ENCODE measurements at places on chromosomes 2 and 18.

DNA sequence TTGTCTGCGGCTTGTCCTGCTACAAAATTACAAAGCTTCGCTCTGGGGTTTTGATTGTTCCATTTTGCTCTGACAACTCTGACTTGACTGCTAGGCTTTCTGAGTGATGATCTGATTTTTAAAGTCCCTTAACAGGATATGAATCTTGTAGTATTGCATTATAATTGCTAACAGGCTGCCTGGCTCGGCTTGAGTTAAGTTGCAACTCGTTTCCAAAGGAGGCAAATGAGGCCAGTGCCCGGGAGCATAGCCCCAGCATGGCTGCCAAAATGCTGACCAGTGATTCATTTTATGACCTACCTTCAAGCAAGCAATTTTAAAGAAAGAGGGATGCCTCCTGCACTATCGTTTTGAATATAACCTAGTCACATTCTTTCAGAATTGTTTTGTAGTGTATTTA, 135.4 kb downstream of the COL6A3 start:
- DNase-seq: no peak

DNA sequence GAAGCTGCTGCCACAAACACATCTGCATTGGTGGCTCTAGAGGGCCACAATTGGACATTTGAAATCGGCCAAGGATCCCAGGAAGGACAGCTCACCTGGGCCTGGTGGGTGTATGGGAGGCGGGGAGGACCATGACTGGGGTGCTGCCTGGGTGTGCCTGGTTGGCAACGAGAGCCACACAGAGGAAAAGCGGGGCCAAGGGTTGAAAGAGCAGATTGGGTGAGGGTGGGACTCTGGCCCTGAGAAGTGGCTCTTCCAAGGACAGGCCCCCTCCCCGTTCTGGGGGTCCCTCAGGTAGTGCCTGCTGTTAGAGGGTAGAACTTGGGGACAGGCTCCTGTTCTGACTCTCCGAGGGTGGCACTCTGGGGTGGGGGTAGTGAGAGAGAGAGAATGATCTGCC, 102.9 kb downstream of the CLIP4 start:
- DNase-seq: no peak

- no peak for DNase-seq
These were observed 202.9 kb downstream of the CCDC85A start for GRCh38 chr2:56386657-56387056.

GRCh38 chr2:127705391-127706065, 4.2 kb downstream of the SFT2D3 start:
- DNase-seq: no peak

DNA sequence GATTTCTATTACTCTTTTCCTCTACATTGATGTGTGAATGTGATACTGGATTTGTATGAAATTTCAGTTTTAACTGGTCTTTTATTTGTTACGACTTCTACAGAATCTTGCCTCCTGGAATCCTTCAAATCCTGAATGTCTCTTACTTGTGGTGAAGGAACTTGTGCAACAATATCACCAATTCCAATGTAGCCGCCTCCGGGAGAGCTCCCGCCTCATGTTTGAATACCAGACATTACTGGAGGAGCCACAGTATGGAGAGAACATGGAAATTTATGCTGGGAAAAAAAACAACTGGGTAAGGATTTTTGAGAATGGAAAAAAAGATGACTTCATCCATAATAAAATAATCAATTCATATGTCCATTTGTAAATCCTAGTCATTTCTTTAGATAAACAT, 134.6 kb downstream of the BABAM2 start:
- DNase-seq: no peak

- no peak for DNase-seq
These were observed 565.5 kb upstream of the CHAC2 start for GRCh38 chr2:53202063-53202462.

GRCh38 chr18:58511897-58512581, 116.9 kb downstream of the ALPK2 start:
- DNase-seq: no peak

- no peak for DNase-seq
These were observed 84.5 kb downstream of the LONRF2 start for GRCh38 chr2:100237770-100238169.

GRCh38 chr2:67982956-67983355, 79.8 kb downstream of the C1D start:
- no peak for DNase-seq
